ENCODE measurements at places on chromosomes 7 and 10. TPM values are rescaled to one million over a fixed set of nuclear protein-coding genes. Genes with fewer than 3 reads are reported as not detected.

GRCh38 chr7:140857048-140857447 lies 67.7 kb downstream of the BRAF start:
- H3K36me3 ChIP-seq: no peaks in the 10 kb centered on the region
- no peaks in the 10 kb centered on the region for H3K4me1 ChIP-seq
- no peak for DNase-seq
- no peaks in the 10 kb centered on the region for H3K27me3 ChIP-seq

GRCh38 chr10:32454148-32454547 lies 8.2 kb downstream of the CCDC7 start:
- H3K36me3 ChIP-seq: peaks cover 49% of the 10 kb centered on the region
- no peak overlapping the region for H3K4me3 ChIP-seq
- H3K4me1 ChIP-seq: peaks cover 21% of the 10 kb centered on the region
- no peak overlapping the region for H3K27ac ChIP-seq
- H3K27me3 ChIP-seq: no peaks in the 10 kb centered on the region
- no peak for DNase-seq

- H3K4me3 ChIP-seq: no peak overlapping the region
- peaks cover 3% of the 10 kb centered on the region for H3K27me3 ChIP-seq
- no peaks in the 10 kb centered on the region for H3K4me1 ChIP-seq
These were observed 14.4 kb downstream of the TCF7L2 start for GRCh38 chr10:112964482-112964881.

DNA sequence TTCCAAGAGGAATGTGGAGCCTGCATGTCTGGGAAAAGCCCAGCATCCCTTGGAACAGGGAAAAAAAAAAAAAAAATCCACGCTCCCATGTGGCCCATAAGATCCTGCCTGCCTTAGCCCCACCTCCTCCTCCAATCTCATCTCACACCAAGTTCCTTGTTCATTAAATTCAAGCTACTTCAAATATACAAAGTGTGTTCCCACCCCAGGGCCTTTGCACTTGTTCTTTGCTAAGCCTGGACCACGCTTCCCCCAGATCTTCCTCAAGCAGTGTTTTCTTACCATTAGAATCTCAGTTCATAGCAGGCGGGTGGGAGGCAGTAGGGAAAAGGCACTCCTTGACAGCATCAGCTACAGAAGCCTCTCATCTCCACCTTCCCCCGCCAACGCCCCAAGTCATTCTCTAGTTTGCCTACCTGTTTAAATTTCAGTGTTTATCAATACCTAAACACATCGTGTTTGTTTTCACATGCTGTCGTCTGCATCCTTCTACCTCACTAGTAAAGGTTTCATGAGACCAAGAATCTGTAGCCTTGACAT lies 262.8 kb downstream of the FGFR2 start:
- H3K4me1 ChIP-seq: no peaks in the 10 kb centered on the region
- H3K36me3 ChIP-seq: no peaks in the 10 kb centered on the region
- no peak for DNase-seq
- H3K27me3 ChIP-seq: no peaks in the 10 kb centered on the region
- H3K4me3 ChIP-seq: no peak overlapping the region

GRCh38 chr7:17447728-17448478 lies 149.5 kb downstream of the AHR start:
- H3K36me3 ChIP-seq: no peaks in the 10 kb centered on the region
- H3K4me3 ChIP-seq: no peak overlapping the region
- no peak for DNase-seq
- no peak overlapping the region for H3K27ac ChIP-seq
- peaks cover 10% of the 10 kb centered on the region for H3K27me3 ChIP-seq
- H3K4me1 ChIP-seq: no peaks in the 10 kb centered on the region

DNA sequence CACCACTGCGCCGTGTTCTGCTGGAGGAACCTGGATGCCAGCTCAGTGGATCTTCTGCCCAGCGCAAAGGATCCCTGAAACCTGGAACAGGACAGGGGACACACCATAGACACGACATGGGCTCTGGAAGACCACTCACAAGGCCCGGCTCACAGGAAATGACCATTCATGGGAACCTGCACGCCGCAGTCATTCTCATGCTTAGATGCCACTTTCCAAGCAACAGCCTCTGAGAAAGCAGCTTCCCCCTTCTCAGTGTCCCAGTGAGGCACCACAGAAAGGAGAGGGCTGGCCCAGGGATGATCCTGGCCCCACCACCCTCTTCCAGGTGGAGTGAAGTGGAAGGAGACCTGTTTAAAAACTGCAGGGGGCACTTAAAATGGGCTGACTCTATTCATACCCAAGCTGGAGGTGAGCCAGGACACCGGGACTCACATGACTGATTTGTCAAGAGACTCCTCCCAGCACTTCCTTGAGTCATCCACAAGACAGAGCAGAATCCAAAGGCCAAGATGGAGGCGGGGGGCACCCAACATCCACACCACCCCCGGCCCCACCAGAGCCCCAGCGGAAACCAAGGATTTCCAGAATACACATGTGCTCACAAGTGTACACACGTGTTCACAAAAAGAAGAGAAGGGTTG lies 11.2 kb downstream of the CTBP2 start:
- no peak for DNase-seq
- no peak overlapping the region for H3K27ac ChIP-seq
- peaks cover 4% of the 10 kb centered on the region for H3K27me3 ChIP-seq

- no peak for DNase-seq
- H3K27me3 ChIP-seq: no peaks in the 10 kb centered on the region
- no peak overlapping the region for H3K4me3 ChIP-seq
- no peak overlapping the region for H3K27ac ChIP-seq
- no peaks in the 10 kb centered on the region for H3K36me3 ChIP-seq
These were observed 146.5 kb downstream of the SEC23IP start for GRCh38 chr10:120039046-120039445.

ATRNL1 gene
- not detected for polyA plus RNA-seq

EPHB4 gene
- not detected for polyA plus RNA-seq

CALHM1 gene
- not detected for polyA plus RNA-seq

MYH16 gene
- polyA plus RNA-seq: not detected

SUV39H2 gene
- 5.1 TPM for polyA plus RNA-seq

SLC26A5 gene
- polyA plus RNA-seq: not detected
